HEK293T (cell line): ENCODE measurements at places on chromosomes 3 and 15.

DNA sequence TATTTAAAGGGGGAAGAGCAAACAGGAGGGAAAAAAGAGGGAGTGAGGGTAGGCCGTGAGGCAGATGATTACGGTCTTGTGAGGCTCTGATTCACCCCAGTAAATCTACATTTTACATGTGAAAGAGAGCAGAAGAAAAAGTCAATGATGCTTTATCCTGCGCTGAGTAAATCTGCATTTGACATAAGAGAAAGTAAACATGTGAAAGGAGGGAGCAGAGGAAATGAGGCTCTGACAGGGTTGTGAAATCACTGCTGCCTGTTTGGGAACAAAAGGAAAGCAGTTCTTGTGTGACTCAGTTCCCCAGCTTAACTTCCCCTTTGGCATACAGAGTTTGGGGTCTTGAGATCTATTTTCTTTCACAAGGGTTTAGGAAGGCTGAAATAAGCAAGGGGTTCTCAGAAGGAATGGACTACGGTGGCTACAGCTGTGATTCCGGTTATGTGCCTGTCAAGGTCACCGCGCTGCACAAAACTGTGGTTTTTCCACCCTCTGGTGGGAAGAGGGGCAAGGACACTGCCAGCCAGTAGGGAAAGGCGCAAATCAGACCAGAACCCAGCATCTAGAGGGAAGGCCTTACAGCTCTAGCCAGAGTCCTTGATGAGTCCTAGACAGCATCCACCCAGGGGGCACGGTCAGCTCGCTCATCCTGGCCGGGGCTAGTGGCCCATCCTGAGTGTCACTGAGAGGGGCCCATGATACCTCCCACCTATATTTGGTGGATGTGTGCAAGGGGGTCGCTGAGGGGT, 18.9 kb upstream of the HCN4 start:
- no peak for DNase-seq

DNA sequence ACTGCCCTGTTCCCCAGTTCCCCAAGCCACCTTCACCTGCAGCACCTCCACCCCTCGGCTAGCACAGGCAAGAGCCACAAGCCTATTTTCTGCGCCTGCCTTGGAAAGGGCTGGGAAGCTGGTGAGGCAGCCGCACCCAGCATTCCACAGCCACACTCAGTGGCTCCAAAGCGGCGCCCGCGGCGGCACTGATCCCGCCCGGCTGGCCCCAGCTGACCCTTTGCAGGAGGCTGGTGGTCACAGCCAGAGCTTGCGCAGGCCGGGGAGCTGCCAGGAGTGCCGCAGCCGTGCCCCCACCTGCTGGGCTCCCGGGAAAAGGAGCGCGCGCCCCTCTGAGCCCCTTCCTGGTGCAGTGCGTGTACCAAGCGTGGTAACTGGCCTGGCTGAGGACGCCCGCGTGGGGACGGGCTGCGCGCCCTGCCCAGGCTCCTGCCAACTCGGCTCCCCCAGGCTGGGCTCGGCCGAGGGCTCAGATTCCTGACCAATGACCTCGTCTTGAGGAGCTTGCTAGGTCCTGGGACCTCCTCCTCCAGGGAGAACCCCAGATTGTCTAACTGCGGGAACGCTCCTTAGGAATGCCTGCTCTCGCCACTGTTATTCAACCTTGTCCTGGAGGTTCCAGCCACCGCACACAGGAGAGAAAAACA, 13.3 kb downstream of the GRAMD2A start:
- DNase-seq = no peak

GRCh38 chr15:49464522-49464921, 41.5 kb downstream of the FGF7 start:
- DNase-seq = no peak

GRCh38 chr3:149296972-149297371, 36.5 kb downstream of the TM4SF18 start:
- DNase-seq = no peak

DNA sequence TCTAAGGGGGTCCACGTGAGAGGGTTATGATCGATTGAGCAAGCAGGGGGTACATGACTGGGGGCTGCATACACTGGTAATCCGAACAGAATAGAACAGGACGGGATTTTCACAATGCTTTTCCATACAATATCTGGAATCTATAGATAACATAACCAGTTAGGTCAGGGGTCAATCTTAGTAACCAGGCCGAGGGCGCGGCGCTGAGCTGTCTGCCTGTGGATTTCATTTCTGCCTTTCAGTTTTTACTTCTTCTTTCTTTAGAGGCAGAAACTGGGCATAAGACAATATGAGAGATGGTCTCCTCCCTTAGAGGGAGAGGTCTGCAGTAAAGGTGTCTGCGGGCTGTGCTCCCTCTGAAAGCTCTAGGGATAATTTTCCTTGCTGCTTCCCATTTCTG, 261.3 kb downstream of the XXYLT1 start:
- no peak for DNase-seq

- no peak for DNase-seq
Observed at GRCh38 chr3:161393803-161394202, 22.5 kb upstream of the SPTSSB start.
